ENCODE measurements at places on chromosomes 2 and 18.

GRCh38 chr2:98569197-98569793, 39.0 kb downstream of the COA5 start:
- DNase-seq: peak; percentile 70

- no peak for DNase-seq
These were observed 82.7 kb downstream of the MRO start for GRCh38 chr18:50737127-50737526.

DNA sequence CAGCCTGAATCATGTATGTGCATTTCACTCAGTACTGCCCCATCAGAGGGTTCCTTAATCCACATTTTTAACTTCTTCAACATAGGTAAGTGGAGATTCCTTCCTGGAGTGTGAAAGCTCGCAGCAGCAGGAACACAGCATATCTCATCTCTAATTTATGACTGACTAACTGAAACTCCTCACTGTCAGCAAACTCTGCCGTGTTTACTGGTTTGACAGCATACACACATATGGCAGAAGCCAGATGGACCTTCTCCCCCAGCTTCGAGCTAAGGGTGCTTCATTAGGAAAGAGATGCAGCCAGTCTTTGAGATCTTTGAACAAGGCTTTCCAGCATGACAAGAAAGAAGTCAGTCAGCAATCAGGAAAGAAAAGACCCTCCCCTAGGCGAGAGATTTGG, 200.3 kb upstream of the ACVR2A start:
- DNase-seq: no peak

DNA sequence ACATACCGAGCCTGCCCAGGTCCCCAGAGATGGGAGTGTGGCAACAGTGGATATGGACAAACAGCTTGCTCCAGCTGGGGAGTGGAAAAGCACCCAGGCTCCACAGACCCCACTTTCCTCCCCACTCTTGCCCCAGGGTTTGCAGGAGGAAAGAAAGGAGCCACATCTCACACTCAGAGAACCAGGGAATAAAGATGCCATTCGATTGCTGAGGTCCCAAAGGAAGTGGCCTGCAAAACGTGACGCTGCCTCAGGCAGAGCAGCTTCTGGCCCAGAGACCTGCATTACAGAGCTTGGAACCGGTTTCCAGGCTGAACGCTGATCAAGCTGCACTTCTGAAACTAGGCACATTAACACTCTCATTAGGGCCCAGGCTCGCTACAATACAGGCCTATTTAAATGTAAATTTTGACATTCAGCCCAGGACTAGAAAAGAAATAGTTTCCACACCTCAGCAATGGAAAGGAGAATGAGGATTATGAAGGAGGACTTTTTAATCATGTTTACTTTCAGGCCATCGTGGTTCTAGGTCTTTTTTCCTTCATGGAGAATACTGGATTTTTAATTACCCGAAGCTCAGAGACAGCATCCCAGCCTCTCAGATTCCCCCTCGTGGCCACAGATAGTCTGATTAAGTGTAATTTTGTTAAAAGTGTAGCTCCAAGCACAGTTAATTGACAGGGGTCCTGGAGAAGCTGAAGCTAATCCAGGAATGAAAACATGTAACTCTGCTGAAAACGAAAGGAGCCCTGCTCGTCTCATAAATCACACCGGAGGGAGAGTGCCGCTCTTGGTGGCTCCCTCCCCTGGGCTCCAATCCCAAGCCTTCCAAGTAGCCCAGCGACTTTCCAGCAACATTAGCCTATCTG, 221.3 kb upstream of the RAB6C start:
- peak; percentile 4 for DNase-seq

DNA sequence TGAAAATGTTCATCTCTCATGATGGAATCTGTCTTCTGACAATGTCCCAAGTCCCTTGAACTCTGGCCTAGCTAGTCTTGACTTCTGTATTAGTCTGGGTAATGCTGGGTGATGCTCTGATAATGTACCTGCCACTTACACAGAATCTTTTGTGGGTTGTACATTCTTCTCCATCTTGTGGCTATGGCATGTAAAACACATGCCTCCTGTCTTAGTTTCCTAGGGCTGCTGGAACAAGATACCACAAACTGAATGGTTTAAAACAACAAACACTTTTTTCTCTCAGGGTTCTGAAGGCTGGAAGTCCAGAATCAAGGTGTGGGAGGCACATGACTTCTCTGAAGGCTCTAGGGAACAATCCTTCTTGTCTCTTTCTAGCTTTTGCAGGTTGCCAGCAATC, 57.1 kb downstream of the RAPGEF4 start:
- DNase-seq: no peak

- no peak for DNase-seq
These were observed 13.6 kb downstream of the ABCG5 start for GRCh38 chr2:43824951-43825493.

DNA sequence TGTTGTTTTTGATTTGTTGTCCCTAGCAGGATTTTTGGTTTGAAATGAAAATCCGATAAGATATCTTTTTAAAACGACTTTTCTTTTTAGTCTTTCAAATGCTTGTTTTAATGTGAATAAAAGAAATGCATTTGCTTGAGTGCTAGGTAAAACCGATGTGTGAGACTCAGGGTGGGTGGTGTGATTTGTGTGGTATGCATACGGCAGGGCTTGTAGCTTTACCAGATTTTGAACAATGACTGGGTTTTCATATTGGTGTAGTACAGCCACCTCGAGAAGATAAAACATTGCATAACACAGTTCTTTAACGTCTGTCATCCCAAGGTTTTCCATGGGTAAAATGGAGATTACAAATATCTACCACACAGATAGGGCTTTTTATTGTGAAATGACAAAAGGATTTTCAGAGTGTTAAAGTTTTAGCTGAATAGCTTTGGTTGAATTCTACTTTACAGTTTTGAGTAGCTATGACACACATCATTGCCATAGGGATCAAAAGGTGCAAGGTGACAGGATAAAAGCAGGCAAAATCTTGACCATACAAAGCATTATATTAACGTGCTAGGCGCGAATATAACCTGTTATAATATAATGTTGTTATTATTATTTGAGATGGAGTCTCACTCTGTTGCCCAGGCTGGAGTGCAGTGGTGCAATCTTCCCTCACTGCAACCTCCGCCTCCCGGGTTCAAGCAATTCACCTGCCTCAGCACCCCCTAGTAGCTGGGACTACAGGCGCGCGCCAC, 824 bp upstream of the ZNF638 start:
- peak; percentile 38 for DNase-seq

GRCh38 chr2:167607211-167607610, 640.2 kb downstream of the STK39 start:
- DNase-seq: no peak

DNA sequence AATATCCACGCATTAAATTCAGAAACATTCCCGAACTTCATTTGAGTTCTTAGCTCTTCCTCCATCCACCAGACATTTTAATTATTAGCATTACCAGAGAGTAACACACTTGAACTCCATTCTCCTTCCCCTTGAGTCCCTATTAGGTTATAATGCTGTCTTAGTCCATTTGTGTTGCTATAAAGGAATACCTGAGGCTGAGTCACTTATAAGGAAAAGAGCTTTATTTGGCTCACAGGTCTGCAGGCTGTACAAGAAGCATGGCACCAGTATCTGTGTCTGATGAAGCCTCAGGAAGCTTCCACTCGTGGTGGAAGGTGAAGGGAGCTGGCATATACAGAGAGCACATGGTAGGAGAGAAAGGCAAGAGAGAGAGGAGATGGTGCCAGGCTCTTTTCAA, 25.4 kb downstream of the TBC1D8 start:
- no peak for DNase-seq

DNA sequence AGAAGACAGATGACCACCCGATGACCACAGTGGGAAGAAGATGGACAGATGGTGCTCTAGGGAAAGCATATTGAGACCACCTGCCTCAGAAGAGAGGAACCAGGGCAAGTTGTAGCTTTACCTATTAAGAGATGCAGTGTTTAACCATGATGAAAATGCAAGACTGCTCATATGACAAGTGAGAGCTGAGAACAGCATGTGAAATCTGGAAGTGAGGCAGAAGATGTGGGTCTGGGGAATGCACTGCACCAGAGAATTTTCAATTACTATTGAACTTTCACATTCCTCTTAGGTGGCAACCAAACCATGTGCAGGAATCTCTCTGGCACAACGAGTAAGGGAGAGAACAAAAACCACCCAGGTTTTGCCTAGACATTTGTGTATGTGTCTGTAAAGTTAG, 184.8 kb upstream of the CRIM1 start:
- no peak for DNase-seq

- DNase-seq: no peak
These were observed 109.2 kb downstream of the MAP4K4 start for GRCh38 chr2:101806701-101807100.
